Endothelial cell of umbilical vein (primary cell): ENCODE measurements at places on chromosomes 7 and 10. TPM values are rescaled to one million over a fixed set of nuclear protein-coding genes. Genes with fewer than 3 reads are reported as not detected.

DNA sequence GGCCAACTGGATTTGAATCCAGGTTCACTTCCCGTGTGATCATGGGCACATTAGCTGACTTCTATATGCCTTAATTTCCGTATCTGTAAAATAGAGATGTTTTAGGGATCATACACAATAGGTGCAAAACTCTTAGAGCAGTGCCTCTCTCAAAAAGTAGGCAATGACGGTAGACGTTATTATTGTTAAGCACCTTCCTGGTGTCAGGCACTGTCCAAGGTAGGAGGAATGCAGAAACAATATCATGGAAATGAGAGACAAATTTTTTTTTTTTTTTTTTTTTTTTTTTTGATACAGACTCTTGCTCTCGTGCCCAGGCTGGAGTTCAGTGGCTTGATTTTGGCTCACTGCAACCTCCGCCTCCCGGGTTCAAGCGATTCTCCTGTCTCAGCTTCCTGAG lies 8.1 kb downstream of the TMEM248 start:
- DNase-seq, result no peak

Gene MUC12
- not detected in 2 replicates for polyA plus RNA-seq

Gene HOXA1
- 1.2 and 1.5 TPM in 2 replicates for polyA plus RNA-seq

- no peak for DNase-seq
Observed at GRCh38 chr10:35353395-35353794, 17.1 kb downstream of the CCNY start.

DNA sequence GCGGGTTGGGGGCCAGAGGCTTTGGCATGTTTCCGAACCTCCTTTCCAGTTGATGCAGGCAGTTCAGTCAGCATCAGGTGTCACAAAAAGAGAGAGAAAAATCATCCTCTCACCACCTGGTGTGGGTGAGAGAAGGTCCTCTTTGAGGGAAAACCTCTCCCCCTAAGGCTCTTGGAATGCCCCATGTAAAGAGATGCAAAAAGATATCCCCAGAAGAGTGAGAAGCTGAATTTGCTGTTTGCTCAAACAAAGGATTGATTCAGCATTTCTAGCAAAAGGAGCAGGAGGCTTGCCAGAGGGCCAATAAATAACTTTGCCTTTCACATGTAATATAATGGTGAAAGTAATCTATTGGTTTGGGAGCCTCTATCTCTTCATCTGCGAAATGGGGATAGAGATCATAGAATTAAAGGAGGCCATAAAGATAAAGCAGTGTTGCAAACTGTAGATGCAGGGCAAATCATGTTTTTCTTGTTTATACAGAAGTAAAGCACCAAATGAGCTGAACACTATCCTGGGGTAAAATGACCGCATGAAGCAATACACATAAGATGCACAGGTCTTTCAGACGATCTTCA lies 425.9 kb downstream of the LRMDA start:
- DNase-seq, result no peak

DNA sequence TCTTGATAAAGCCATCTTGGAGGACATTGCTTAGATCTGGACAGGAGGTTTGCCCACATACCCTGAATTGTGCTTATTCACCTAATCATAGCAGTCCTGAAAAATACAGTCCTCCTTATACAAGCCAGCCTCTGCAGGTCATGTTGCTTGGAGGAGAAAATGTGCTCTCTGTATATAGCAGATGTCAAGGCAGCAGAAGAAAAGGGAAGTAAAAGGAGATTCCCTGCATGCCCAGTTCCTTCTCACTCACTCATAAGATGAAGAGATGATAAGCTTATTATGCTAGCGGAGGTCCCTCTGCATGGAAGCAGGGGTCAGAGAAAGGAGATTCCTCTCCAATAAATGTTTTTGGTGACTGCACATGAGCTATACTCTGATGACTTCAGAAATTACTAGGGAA lies 458.8 kb upstream of the ZMIZ1 start:
- DNase-seq, result no peak

DNA sequence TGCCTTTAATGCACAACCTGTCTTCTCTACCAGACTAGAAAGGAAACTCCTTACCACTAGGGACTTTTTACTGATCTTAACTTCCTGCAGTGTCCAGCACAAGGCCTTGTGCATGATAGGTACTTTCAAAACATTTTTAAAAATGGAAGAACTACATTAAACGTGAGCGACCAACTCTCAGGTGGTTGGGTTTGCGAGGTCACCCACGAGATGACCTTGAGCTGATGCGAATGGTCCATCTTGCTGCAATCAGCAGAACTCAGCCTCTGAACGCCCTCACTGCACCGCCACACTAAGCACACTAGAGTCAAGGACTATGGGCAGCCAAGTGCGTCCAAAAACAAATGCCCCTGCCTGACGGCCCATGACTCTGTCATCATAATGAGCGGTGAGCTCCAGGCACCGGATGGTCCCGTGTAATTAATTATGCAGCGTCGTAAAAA lies 34.9 kb upstream of the PTF1A start:
- no peak for DNase-seq
